Stimulated activated CD4-positive, alpha-beta T cell treated with anti-CD3 and anti-CD28 coated beads, Interleukin-1b, Interleukin-23, amount 100 ng/mL, for 1 hour (primary cell): ENCODE measurements at places on chromosomes 3 and 15.

- DNase-seq = no peak
Observed at GRCh38 chr15:56528136-56528535, 63.2 kb upstream of the MNS1 start.

DNA sequence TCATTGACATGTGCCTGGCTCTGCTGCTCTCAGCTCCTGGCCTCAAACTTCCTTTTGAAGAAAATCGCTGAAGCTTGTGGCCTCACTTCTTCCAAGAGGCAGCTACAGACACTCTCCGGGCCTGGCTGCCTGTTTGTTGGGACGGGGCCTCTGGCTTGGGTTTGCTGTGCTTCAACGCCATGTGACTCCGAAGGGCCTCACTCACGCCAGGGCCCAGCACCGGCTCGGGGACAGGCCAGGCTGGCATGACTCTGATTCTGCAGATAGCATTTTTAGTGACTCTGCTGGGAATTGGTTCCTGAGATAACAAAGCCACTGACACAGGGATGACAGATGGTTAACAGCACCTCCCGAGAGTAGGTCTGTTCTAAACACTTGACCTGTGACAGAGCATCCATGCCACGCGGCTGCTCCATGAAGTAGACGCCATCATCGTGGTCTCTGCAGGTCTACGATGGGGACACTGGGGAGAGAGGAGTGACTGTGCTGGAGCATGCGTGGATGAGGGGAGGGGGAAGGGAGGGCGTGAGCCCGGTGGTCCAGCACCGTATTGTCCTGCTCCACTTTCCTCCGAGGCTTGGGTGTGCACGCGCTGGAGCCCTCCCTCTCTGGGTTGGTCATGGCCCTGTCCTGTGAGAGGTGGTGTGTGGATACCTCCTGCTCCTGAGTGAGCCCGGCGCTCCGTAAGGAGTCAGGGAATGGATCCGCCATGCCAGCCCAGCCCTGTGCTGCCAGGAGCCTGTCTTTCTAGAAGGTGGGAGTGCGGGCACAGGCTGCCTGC, 133.6 kb downstream of the TJP1 start:
- no peak for DNase-seq

DNA sequence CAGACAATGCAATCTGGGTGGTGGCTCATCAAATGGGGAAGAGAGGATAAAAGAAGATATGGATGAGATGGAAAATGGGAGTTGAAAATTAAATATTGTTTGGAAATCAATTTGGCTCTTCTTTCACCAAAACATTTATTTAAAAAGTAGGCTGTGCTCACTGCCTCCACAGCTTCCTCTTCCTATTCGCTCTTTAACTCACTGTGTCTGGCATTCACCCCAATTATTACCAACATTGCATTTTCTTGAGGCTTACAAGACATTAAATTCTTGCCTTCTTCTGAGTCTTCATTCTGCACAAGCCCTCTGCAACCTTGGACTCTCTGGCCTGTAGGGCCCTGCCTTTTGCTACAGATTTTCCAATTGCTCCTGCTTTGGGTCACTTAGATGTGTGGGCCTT, 52.9 kb upstream of the TSPAN3 start:
- DNase-seq = no peak

DNA sequence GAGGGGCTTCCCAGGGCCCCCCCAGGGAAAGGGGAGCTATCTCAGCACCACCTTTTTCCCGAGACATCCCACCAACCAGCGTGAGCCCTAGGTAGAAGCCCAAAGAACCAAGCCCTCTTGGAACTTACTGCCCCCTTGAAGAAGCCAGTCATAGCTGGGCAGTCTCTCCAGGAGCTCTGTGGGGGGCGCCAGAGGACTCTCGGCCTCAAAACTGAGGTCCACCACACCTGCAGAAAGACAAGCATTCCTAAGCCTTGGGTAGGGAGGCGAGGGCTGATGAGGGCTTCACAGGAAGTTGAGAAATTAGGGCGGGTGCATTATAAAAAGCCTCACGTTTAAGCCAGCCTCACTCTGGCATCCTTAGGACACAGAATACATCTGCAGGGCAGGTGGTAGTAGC, 9.0 kb downstream of the SSUH2 start:
- DNase-seq = no peak

DNA sequence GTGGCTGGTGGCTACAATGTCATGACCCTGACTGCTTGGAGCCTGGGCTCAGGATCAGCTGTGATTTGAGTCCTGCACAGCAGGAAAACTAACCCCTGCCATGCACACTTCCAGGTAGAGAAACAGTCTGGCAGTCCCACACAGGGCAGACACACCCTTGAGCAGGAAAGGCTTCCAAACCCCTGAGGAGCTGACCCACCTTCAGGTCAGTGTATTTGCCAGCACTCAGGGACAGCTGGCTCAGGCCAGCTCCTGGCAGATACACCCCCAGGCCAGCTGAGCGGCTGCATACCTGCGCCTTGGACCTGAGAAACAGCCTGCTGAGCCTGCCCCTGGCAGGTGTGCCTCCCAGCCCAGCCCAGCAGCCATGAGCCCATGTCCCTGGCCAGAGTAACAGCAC, 22.2 kb upstream of the CDAN1 start:
- no peak for DNase-seq

DNA sequence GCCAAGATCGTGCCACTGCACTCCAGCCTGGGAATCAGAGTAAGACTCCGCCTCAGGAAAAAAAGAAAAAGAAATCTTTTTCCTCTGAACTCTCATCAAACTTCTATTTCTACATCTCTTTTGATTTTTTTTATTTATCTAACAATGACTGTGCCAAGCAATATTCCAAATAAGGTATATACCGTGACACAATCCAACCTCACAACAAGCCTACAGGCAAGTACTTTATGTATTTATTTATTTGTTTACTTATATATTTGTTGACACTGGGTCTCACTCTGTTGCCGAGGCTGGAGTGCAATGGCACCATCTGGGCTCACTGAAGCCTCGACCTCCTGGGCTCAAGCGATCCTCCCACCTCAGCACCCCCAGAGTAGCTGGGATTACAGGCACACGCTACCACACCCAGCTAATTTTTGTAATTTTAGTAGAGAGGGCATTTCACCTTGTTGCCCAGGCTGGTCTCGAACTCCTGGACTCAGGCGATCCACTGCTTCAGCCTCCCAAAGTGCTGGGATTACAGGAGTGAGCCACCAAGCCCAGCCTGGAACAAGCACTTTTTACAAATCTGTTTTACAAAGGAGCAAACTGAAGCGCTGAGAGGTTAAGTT, 94.9 kb upstream of the CHD2 start:
- no peak for DNase-seq

- DNase-seq = no peak
Observed at GRCh38 chr3:176755552-176755951, 441.7 kb downstream of the TBL1XR1 start.

DNA sequence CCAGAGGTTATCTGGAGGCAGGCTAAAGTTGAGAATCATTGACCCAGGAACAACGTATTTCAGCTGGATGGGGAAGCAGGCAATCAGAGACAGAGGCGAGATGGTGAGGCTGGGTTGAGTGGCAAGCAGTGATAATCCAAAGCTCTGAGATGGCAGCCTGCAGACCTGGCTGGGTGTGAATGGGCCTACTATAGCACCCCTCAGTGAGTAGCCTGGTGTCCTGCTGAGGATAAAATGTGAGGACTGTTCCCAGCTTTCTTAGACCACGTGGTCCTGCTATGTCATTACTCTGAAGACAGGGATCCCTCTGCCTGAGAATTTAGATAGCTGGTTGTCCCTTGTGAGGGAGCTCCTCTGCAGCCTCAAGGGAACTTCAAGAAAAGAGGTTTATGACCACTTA, 141.5 kb downstream of the ARPP21 start:
- no peak for DNase-seq

GRCh38 chr15:70447521-70447920, 315.8 kb downstream of the UACA start:
- DNase-seq = no peak

GRCh38 chr3:30918761-30919160, 24.3 kb upstream of the GADL1 start:
- DNase-seq = no peak

GRCh38 chr3:26807272-26807671, 184.7 kb downstream of the LRRC3B start:
- DNase-seq = no peak

GRCh38 chr3:58111513-58112184, 99.1 kb downstream of the DNASE1L3 start:
- no peak for DNase-seq

DNA sequence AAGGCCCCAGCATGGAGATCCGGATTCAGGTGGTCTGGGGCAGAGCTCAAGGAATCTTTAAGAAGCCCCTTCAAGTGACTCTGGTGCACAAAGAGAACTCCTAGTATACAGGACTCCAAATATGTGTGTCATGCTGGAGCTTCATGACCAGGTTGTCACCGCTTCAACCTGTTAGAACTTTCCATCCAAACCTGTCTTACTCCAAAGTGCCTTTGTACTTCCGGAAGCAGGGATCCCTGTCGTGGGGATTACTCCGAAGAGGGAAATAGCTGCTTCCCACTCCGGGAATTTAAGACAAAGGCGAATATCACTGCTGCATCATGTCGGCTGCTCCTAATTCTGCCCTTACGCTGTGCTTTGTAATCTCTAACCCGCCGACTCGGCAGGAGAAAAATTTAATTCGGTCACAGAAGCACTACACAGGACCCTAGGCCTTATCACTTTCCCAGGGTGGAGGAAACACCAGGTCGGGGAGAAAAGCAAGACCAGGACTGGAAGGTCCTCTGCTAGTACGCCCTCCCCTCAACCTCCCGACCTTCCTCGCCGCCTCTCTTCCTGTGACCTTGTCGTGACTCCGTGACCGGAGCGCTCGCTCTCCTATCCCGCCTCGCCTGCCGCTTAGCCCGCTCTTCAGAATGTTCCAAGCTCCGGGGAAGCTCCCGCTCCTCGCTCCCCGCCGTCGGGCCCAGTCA, 730 bp downstream of the HIGD1A start:
- peak; percentile 5 for DNase-seq

GRCh38 chr15:63185206-63185605, 4.2 kb upstream of the RAB8B start:
- no peak for DNase-seq

- no peak for DNase-seq
Observed at GRCh38 chr3:98540346-98540745, 8.6 kb downstream of the GPR15 start.

- no peak for DNase-seq
Observed at GRCh38 chr3:4218456-4219226, 84.5 kb upstream of the SETMAR start.

DNA sequence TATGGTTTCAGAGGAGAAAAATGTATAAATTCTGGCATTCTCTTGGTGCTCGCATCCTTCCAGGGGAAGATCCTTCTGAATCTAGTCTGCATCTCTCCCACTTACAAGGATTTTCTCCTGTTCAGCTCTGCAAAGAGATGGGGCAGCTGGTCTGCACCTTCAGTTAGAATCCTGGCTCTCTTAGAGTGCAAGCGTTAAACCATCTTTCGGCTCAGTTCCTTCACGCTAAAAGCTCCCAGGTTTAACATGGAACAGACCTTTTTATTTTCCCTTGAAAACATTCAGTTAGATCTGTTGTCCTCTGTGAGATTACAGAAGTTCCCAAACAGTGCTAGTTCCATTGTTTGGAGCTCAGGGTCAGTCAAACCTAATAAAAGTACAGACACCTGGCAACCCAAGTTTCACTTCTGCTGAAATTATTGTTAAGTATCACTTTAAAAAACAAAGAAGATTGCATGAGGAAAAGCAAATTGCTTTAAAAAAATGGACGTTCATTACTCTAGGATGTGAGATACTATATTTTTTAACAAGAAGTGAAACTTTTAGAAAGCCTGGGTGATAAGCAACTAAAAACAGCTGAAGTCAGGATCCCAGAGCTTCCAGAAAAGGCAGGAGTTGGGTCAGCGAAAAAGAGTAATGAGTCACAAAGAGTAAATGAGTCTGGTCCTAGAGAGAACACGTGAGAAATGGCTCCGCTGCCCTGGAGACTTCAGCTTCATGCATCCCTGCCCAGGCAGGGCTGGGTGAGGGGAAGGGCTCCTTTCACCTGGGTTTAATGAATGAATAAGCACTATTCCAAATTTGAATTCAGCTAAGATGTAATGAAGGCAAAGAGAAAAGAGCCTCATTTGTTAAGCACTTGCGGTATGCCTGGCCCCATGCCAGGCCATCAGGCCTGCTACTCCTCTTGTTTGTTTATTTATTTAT, 63.3 kb downstream of the ABTB1 start:
- no peak for DNase-seq

DNA sequence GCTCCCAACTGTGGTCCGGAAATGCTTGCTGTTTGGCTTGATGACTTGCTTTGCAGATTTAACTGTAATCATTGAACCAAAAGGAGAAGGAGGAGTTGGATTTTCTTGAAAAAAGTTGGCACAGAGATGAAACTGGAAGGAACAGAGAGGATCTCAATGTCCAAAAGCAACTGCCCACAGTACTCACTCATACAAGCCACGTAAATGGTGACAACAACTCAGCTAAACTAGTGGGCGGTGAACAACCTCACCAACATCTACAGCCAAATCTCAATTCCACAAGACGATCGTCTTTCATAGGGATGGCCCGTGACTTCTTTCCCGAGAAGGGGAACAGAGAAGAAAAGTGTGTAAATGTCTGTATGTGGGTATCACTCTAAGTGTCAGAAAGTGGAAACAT, 48.1 kb downstream of the MYO5C start:
- DNase-seq = no peak

DNA sequence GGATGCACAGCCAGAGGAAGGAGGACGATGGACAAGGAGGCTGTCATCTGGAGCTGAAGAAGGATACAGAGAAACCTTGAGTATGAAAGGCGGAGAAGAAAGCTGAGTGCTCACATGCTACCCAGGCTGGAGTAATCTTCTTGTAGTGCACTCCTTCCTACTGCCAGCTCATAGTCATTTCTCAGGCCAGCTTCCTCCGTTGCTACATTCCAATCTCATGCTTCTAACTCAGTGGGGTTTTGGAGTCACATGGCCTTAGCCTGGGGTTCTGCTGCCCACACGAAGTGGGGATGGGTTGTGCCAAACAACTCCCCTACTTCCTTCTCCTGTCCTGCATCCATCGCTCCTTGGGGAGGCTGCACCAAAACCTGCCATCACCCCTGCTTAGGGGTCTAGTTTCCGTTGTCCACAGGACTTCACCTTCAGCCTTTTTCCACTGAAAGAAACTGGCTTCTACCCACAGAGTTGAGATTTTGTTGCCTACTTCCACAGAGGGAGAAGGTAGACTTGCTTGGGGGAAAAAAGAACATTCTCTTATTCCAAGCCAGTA, 239.9 kb downstream of the EPHB1 start:
- DNase-seq = no peak

DNA sequence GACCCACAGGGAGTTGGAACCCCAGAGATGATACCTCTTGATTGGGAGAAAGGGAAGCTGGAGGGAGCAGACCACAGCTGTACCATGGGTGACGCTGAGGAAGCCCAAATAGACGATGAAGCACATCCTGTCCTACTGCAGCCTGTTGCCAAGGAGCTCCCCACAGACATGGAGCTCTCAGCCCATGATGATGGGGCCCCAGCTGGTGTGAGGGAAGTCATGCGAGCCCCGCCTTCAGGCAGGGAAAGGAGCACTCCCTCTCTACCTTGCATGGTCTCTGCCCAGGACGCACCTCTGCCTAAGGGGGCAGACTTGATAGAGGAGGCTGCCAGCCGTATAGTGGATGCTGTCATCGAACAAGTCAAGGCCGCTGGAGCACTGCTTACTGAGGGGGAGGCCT, 201.1 kb downstream of the AKAP13 start:
- DNase-seq = no peak

GRCh38 chr15:24075420-24076089, 388.4 kb upstream of the NDN start:
- DNase-seq = no peak

- no peak for DNase-seq
Observed at GRCh38 chr15:38541026-38541425, 23.6 kb downstream of the RASGRP1 start.
